ENCODE measurements at places on chromosomes 3 and 15. TPM values are rescaled to one million over a fixed set of nuclear protein-coding genes. Genes with fewer than 3 reads are reported as not detected.

GRCh38 chr3:125433611-125434041, 58.5 kb upstream of the ZNF148 start:
- no peaks in the 10 kb centered on the region for H3K36me3 ChIP-seq
- H3K27me3 ChIP-seq, result no peaks in the 10 kb centered on the region
- no peak for DNase-seq
- no peak overlapping the region for H3K27ac ChIP-seq
- H3K4me1 ChIP-seq, result no peaks in the 10 kb centered on the region

The CMTM7 gene
- 2.5 TPM for total RNA-seq

DNA sequence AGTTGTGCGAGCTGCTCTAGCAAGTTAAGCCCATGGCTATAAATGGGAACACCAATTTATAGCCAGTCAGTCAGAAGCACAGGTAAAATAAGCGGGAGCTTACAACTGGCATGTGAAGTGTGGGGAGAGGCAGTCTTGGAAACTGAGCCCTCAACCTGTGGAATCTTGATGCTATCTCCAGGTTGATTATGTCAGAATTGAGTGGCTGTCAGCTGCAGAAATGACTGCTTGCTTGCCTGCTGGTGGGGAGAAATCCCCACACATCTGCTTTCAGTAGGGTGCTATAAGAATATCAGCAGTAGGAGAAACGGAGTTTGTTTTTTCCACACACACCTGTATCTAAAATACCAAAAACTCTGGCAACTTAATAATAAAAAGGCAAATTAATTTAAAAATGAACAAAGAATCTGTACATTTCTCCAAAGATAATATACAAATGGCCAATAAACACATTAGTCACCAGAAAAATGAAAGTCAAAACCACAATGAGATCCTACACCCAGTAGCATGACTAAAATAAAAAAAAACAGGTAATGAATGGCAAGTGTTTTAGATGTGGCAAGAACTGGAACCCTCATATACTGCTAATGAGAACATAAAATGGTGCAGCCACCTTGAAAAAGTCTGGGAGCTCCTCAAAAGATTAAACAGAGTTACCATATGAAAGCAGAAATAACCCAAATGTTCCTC, 26.0 kb upstream of the MAP4 start:
- H3K27me3 ChIP-seq, result no peaks in the 10 kb centered on the region
- H3K36me3 ChIP-seq, result no peaks in the 10 kb centered on the region
- H3K4me3 ChIP-seq, result no peak overlapping the region
- DNase-seq, result no peak

The MINAR1 gene
- total RNA-seq, result 0.28 TPM

- H3K4me3 ChIP-seq, result no peak overlapping the region
- H3K36me3 ChIP-seq, result no peaks in the 10 kb centered on the region
- no peak for DNase-seq
- H3K27ac ChIP-seq, result no peak overlapping the region
- no peaks in the 10 kb centered on the region for H3K4me1 ChIP-seq
Measured at GRCh38 chr3:192279664-192280063, 447.7 kb downstream of the FGF12 start.

The B3GNT5 gene
- 3.6 TPM for total RNA-seq

The SLC35G2 gene
- total RNA-seq, result 5.1 TPM

GRCh38 chr3:45779746-45780735, 16.3 kb downstream of the SLC6A20 start:
- no peaks in the 10 kb centered on the region for H3K4me1 ChIP-seq
- no peak overlapping the region for H3K27ac ChIP-seq
- H3K36me3 ChIP-seq, result no peaks in the 10 kb centered on the region
- no peak for DNase-seq
- H3K27me3 ChIP-seq, result no peaks in the 10 kb centered on the region

DNA sequence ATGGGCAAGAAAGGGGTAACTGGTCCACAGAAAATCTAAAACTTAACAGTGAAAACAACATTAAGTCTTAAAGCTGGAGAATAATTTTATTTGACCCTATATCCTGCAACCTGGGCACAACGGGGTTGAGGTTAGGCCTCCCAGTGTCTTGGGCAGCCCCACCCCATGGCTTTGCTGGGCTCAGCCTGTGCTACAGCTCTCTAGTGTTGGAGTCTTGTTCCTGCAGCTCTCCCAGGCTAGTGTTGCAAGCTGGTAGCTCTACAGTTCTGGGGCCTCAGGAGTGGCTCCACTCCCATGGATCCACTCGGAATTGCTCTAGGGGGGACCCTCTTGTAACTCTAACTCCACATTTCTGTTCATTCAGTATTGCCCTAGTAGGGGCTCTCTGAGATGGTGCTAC, 24.9 kb upstream of the GNB4 start:
- H3K27ac ChIP-seq, result no peak overlapping the region
- H3K4me1 ChIP-seq, result no peaks in the 10 kb centered on the region
- no peaks in the 10 kb centered on the region for H3K27me3 ChIP-seq
- DNase-seq, result no peak

GRCh38 chr15:53671545-53671944, 87.9 kb downstream of the WDR72 start:
- no peaks in the 10 kb centered on the region for H3K4me1 ChIP-seq
- H3K27me3 ChIP-seq, result no peaks in the 10 kb centered on the region
- H3K4me3 ChIP-seq, result no peak overlapping the region
- DNase-seq, result no peak

- peak; percentile 4 for DNase-seq
- H3K27ac ChIP-seq, result no peak overlapping the region
- H3K4me1 ChIP-seq, result no peaks in the 10 kb centered on the region
- no peaks in the 10 kb centered on the region for H3K27me3 ChIP-seq
- H3K4me3 ChIP-seq, result no peak overlapping the region
- no peaks in the 10 kb centered on the region for H3K36me3 ChIP-seq
Measured at GRCh38 chr3:99269606-99270351, 368.3 kb upstream of the DCBLD2 start.

- no peaks in the 10 kb centered on the region for H3K36me3 ChIP-seq
- no peak overlapping the region for H3K4me3 ChIP-seq
- no peak overlapping the region for H3K27ac ChIP-seq
- H3K27me3 ChIP-seq, result no peaks in the 10 kb centered on the region
- no peak for DNase-seq
- no peaks in the 10 kb centered on the region for H3K4me1 ChIP-seq
Measured at GRCh38 chr3:189457631-189458412, 173.4 kb upstream of the TP63 start.

DNA sequence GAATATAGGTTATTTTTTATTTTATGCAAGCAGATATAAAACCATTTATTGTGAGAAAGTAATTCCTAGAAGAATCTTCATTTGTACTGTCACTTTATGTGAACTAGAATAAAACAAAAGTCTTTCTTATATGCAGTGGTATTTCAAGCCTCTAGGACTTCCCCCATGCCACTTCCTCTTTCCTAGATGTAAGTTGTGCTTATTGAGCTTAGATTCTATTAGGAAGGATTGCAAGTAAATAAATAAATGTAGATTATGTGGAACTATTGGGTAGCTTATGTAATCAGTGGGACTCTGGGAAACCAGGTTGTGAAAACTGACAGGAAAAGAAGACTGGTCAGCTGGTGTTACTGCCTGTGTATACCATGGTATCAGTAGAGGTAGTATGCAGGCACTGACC, 169.7 kb downstream of the RSRC1 start:
- no peaks in the 10 kb centered on the region for H3K36me3 ChIP-seq
- no peak overlapping the region for H3K4me3 ChIP-seq
- no peaks in the 10 kb centered on the region for H3K27me3 ChIP-seq
- no peaks in the 10 kb centered on the region for H3K4me1 ChIP-seq
- H3K27ac ChIP-seq, result no peak overlapping the region

DNA sequence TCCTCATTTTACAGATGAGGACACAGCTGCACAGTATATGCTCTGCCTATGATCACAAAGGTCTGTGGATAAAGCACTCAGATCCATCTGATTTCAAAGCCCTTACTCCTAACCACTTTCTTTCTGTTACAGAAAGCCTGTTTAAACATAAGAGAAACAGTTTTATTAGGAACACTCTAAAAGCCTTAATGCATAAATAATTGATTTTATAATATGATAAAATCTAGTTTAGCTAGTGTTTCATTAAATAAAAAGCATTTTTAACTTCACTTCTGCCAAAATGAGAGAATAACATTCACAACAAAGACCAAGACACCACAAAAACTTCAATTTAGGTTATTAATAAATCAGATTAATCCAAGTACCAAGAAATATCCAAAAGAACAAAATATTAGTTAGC, 21.4 kb downstream of the SNX4 start:
- H3K27me3 ChIP-seq, result no peaks in the 10 kb centered on the region
- H3K4me1 ChIP-seq, result no peaks in the 10 kb centered on the region
- no peak for DNase-seq
- H3K27ac ChIP-seq, result no peak overlapping the region
- no peak overlapping the region for H3K4me3 ChIP-seq

The CKMT1B gene
- total RNA-seq, result 0.59 TPM

- no peak for DNase-seq
- no peaks in the 10 kb centered on the region for H3K4me1 ChIP-seq
- H3K27ac ChIP-seq, result no peak overlapping the region
- H3K27me3 ChIP-seq, result no peaks in the 10 kb centered on the region
- H3K36me3 ChIP-seq, result no peaks in the 10 kb centered on the region
Measured at GRCh38 chr3:158753854-158754253, 21.6 kb upstream of the RARRES1 start.

The USP3 gene
- 20.5 TPM for total RNA-seq

DNA sequence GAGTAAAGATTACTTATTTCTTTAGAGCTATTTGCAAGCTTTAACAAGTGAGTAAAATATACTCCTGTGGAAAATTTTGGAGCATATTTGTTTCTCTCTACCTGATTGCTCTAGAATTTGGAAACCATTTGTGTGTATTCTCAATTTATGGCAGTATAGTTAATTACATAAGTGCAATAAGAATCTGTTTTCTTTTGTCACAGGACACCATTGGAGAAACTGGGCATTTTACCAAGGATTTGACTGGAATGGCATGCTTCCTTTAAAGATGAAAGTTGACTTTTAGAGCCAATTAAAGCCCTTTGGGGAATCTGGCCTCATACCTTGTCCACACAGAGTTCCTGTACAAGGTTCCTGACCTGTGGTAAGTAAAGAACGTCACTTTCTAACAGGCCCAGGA, 38.4 kb downstream of the PAQR5 start:
- H3K36me3 ChIP-seq, result no peaks in the 10 kb centered on the region
- no peaks in the 10 kb centered on the region for H3K4me1 ChIP-seq
- no peak for DNase-seq
- no peak overlapping the region for H3K4me3 ChIP-seq
- no peak overlapping the region for H3K27ac ChIP-seq
- no peaks in the 10 kb centered on the region for H3K27me3 ChIP-seq

All from heart right ventricle (tissue), 16 donors.